Inflammatory macrophage treated with lipopolysaccharide for 4 hours (primary cell): ENCODE measurements at places on chromosomes 6 and 20.
A peak's percentile ranks its signal among the peaks of the same experiment; 100 is the strongest.

GRCh38 chr6:17482711-17483110 is 89.3 kb downstream of the CAP2 start:
- no peak for DNase-seq

- DNase-seq: no peak
Observed at GRCh38 chr6:124793398-124793797, 168.8 kb upstream of the RNF217 start.

DNA sequence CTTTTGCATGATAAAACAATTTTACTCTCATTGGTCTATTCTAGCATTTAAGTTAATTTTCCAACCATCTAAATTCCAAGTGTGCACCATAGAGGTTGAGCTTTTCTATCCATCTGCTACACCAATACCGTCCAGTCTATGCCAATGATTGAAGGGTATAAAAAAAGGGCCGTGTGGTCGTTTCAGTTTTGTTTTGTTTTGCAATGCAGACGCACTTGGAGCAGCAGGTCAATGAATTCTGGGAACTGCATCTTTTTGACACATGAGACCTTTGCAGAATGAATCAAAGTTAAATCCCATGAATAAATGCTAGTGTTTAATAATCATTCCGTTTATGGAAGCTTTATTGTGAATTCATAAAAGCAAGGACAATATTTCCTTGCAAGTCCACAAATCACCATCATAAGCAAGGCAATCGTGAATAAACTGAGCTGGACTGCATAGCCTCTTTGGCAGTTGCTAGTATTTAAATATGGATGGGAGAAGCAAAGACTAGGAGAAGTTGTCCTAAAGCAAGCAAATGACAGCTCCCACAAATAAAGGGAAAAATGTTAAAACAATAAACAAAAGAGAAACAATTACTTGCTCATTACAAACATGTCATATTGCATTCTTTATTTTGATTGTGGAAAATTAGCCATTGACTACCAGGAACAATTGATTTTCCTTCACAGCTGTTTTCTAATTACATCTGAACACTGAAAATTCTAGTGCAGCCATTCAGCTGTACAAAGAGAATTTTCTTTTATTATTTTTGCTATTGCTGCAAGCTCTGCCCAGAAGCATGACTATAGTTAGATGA is 649.7 kb upstream of the GJE1 start:
- peak; percentile 15 for DNase-seq

DNA sequence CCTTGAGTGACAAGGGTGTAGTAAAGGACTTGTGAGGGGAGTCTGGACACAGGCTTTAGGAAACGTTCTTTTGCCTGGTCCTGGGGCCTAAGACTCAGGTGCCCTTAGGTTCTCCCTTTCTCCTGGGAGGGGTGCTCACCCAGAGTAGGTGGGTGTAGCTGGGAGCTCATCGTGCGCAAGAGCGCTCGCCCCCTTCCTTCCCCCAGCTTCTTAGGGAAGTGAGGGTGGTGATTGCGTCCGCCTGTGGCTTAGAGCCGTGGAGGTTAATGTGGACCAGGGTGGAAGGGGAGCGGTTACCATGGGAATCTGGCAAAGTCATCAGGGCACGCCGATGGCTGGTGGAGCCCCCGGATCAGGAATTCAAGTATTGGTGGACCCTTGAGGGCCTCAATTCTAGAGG is 3.3 kb upstream of the AARS2 start:
- peak; percentile 47 for DNase-seq
